Esophagus squamous epithelium (tissue), 5 donors: ENCODE measurements at places on chromosomes 4 and X. TPM values are rescaled to one million over a fixed set of nuclear protein-coding genes. Genes with fewer than 3 reads are reported as not detected.

The MAPK10 gene
- 4.6 TPM for total RNA-seq

The CASP3 gene
- total RNA-seq: 22.9 TPM

The RNF212 gene
- total RNA-seq: 3.3 TPM

The HMGB3 gene
- total RNA-seq: 6.7 TPM

The HDX gene
- 1.0 TPM for total RNA-seq

The SLC49A3 gene
- 5.8 TPM for total RNA-seq

The PPEF2 gene
- not detected for total RNA-seq

The DGKK gene
- not detected for total RNA-seq

The NAP1L3 gene
- 0.53 TPM for total RNA-seq

The KDR gene
- total RNA-seq: 5.4 TPM

The ETDA gene
- total RNA-seq: not detected

The MAGEB17 gene
- total RNA-seq: not detected

The CT45A2 gene
- total RNA-seq: not detected

The TMEM31 gene
- not detected for total RNA-seq

The JAKMIP1 gene
- 0.67 TPM for total RNA-seq

The SPANXC gene
- total RNA-seq: not detected

The ZMAT1 gene
- 0.82 TPM for total RNA-seq

The SHROOM4 gene
- total RNA-seq: 8.8 TPM

The PAGE1 gene
- not detected for total RNA-seq

The CCKAR gene
- total RNA-seq: not detected

The FRG2 gene
- total RNA-seq: not detected

The NWD2 gene
- not detected for total RNA-seq

The IQSEC2 gene
- total RNA-seq: 6.9 TPM
